ENCODE measurements at places on chromosomes 2 and 18. TPM values are rescaled to one million over a fixed set of nuclear protein-coding genes. Genes with fewer than 3 reads are reported as not detected.

Gene ATP6V1B1
- 0.80 TPM for total RNA-seq

Gene L3MBTL4
- 12.4 TPM for total RNA-seq

Gene ANKRD30BL
- not detected for total RNA-seq

Gene ITGB6
- not detected for total RNA-seq

Gene SH3RF3
- 16.4 TPM for total RNA-seq

Gene SFTPB
- not detected for total RNA-seq

Gene CIDEA
- total RNA-seq = not detected

Gene MRO
- 3.8 TPM for total RNA-seq

Gene SP140L
- 16.2 TPM for total RNA-seq

Gene UGT1A3
- not detected for total RNA-seq

Gene TMEM169
- 0.72 TPM for total RNA-seq

Gene GYPC
- 178 TPM for total RNA-seq

Gene TXNL1
- 68.7 TPM for total RNA-seq

Gene LAMA1
- 0.17 TPM for total RNA-seq

Gene COL6A3
- 69.4 TPM for total RNA-seq

Gene SIX3
- total RNA-seq = not detected

DNA sequence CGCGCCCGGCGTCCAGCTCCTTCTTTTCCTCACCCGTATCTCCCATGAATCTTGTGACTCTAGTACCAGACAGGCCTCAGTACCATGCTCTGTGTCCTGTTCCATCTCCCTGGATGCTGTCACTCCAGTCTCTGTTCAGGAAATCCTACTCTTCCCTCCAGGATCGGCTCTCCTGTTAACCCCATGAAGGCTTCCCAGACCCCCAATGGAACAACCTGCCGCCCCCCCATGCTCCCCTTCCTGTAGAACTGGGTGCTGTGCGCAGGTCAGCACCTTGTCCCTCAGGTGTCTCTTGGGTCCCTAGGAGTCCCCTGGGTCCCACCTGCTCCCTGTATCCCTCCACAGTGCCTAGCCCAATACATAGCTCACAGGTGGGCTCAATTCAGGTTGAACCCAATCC, 41.3 kb downstream of the MYCN start:
- H3K36me3 ChIP-seq = no peaks in the 10 kb centered on the region
- no peak overlapping the region for H3K27ac ChIP-seq
- DNase-seq = no peak
- no peaks in the 10 kb centered on the region for H3K4me1 ChIP-seq
- H3K27me3 ChIP-seq = no peaks in the 10 kb centered on the region

DNA sequence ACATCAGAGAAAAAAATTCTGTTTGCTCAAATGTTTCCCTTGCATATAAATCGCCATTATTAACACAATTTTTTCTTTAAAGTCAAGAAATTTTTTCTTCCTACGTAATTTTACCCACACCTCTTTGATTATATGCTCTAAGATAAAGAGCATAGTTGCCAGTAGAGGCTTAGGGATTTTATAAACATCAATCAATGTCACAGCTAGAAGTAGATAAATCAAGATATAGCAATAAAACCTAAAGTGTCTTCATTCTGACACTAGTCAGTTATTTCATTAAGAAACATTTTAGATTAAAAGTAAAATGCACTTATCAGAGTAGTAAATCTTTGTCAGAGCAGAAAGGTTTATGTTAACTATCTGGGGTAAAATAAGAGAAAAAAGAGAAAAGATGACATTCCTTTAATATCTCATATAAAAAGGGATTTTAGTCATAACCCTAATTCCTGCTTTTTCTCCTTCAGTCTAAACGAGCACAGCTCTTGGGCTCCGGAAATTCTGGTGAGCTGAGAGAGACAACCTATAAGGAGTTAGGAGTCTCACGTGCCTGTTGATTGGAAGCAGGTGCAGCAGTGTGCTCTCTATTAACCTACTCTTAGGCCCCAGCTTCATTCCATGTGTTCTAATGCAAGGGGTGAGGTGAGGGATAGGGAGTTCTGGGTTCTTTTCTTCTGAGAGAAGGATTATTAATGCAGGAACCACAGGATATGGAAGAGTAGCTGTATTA, 172.4 kb upstream of the GULP1 start:
- H3K36me3 ChIP-seq = no peaks in the 10 kb centered on the region
- no peak overlapping the region for H3K27ac ChIP-seq
- DNase-seq = no peak
- H3K4me3 ChIP-seq = no peak overlapping the region

- peak; percentile 60 for DNase-seq
- H3K4me1 ChIP-seq = no peaks in the 10 kb centered on the region
- no peaks in the 10 kb centered on the region for H3K36me3 ChIP-seq
- H3K4me3 ChIP-seq = no peak overlapping the region
- peak overlapping the region; percentile 66 for H3K27ac ChIP-seq
These were observed 22.9 kb downstream of the ZNF532 start for GRCh38 chr18:58887613-58887963.

GRCh38 chr2:148680462-148680861, 35.9 kb downstream of the EPC2 start:
- no peak overlapping the region for H3K27ac ChIP-seq
- no peaks in the 10 kb centered on the region for H3K36me3 ChIP-seq
- DNase-seq = no peak
- no peaks in the 10 kb centered on the region for H3K27me3 ChIP-seq
- H3K4me1 ChIP-seq = peaks cover 14% of the 10 kb centered on the region

DNA sequence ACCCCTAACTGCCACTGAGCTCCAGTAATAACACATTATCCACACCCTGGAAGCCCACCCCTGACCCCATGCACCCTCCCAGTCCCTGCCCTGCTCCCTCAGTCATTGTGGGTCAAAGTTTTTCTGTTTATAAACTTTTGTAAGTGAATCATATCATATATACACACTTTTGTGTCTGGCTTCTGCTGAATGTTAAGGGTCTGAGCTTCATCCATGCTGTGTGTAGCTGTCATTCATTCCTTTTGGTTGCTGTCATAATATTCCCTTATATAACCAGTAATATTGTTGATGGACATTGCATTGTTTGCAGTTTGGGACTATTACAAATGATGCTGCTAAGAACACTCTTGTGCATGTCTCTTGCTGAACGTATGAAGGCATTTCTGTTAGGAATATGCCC, 14.5 kb downstream of the CNNM4 start:
- no peaks in the 10 kb centered on the region for H3K36me3 ChIP-seq
- H3K27ac ChIP-seq = no peak overlapping the region
- no peak overlapping the region for H3K4me3 ChIP-seq
- DNase-seq = no peak

GRCh38 chr2:2824588-2824987, 493.5 kb upstream of the MYT1L start:
- H3K4me3 ChIP-seq = no peak overlapping the region
- no peaks in the 10 kb centered on the region for H3K4me1 ChIP-seq
- H3K27ac ChIP-seq = no peak overlapping the region
- no peaks in the 10 kb centered on the region for H3K27me3 ChIP-seq

DNA sequence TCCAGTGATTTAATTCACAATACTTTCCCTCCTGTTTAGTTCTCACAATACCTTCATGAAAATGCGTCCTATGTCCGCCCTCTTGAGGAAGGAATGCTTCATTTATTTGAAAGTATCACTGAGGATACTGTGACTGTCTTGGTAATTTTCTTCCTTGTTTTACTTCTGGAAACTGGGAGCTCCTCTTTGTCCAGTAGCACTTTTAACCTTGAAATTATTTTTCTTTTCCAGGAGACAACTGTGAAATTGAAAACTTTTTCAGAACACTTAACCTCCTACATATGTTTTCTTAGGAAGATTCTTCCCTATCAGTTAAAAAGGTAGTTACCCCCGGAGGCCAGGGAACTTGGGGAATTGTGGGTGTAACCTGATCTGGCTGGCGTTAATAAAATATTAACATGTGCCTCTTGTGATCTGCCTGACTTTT, 58.9 kb upstream of the STON1 start:
- peaks cover 15% of the 10 kb centered on the region for H3K4me1 ChIP-seq
- DNase-seq = peak; percentile 43
- no peaks in the 10 kb centered on the region for H3K27me3 ChIP-seq
- H3K27ac ChIP-seq = no peak overlapping the region
- H3K4me3 ChIP-seq = no peak overlapping the region

GRCh38 chr2:18792226-18792629, 202.9 kb upstream of the NT5C1B start:
- DNase-seq = no peak
- no peaks in the 10 kb centered on the region for H3K36me3 ChIP-seq
- H3K27me3 ChIP-seq = no peaks in the 10 kb centered on the region
- no peaks in the 10 kb centered on the region for H3K4me1 ChIP-seq

GRCh38 chr2:238169708-238170251, 11.0 kb downstream of the ERFE start:
- no peaks in the 10 kb centered on the region for H3K36me3 ChIP-seq
- no peak overlapping the region for H3K4me3 ChIP-seq
- H3K4me1 ChIP-seq = no peaks in the 10 kb centered on the region
- DNase-seq = no peak
- no peak overlapping the region for H3K27ac ChIP-seq
- H3K27me3 ChIP-seq = no peaks in the 10 kb centered on the region

GRCh38 chr2:43950383-43951008, 45.3 kb downstream of the LRPPRC start:
- H3K36me3 ChIP-seq = peaks cover 62% of the 10 kb centered on the region
- no peaks in the 10 kb centered on the region for H3K4me1 ChIP-seq
- H3K27ac ChIP-seq = no peak overlapping the region
- H3K27me3 ChIP-seq = no peaks in the 10 kb centered on the region
- H3K4me3 ChIP-seq = no peak overlapping the region
- DNase-seq = no peak

- no peaks in the 10 kb centered on the region for H3K36me3 ChIP-seq
- no peak overlapping the region for H3K4me3 ChIP-seq
- peaks cover 9% of the 10 kb centered on the region for H3K27me3 ChIP-seq
- no peak overlapping the region for H3K27ac ChIP-seq
- DNase-seq = no peak
These were observed 15.5 kb upstream of the DUSP19 start for GRCh38 chr2:183063083-183063482.

DNA sequence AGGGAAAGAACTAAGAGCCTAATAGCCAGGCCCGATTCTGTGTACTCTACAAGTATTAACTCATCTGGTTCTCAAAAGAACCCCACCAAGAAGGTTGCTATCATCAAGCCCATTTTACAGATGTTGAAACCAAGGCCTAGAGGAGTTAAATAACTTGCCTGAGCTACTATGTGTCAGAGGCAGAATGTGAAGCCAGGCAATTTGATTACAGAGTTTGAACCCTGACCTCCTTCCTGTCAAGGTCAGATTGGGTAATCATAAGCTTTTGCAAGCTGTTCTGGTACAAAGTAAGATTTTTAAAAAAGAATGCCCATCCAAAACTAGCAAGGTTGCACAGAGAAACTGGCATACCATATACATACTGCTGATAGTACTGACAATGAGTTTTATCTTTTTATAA, 227.1 kb downstream of the HAUS1 start:
- peaks cover 6% of the 10 kb centered on the region for H3K27me3 ChIP-seq
- no peaks in the 10 kb centered on the region for H3K36me3 ChIP-seq
- no peak overlapping the region for H3K27ac ChIP-seq

- DNase-seq = no peak
- no peak overlapping the region for H3K27ac ChIP-seq
- peaks cover 13% of the 10 kb centered on the region for H3K27me3 ChIP-seq
- H3K36me3 ChIP-seq = no peaks in the 10 kb centered on the region
- no peaks in the 10 kb centered on the region for H3K4me1 ChIP-seq
These were observed 143.6 kb upstream of the GLI2 start for GRCh38 chr2:120592084-120592483.

- peak overlapping the region; percentile 11 for H3K27ac ChIP-seq
These were observed 143.5 kb upstream of the LMAN1 start for GRCh38 chr18:59502274-59503175.

- H3K4me1 ChIP-seq = no peaks in the 10 kb centered on the region
- DNase-seq = no peak
- H3K27me3 ChIP-seq = no peaks in the 10 kb centered on the region
- H3K4me3 ChIP-seq = no peak overlapping the region
- H3K27ac ChIP-seq = peak overlapping the region; percentile 34
These were observed 17.9 kb downstream of the LPIN1 start for GRCh38 chr2:11764359-11764758.

DNA sequence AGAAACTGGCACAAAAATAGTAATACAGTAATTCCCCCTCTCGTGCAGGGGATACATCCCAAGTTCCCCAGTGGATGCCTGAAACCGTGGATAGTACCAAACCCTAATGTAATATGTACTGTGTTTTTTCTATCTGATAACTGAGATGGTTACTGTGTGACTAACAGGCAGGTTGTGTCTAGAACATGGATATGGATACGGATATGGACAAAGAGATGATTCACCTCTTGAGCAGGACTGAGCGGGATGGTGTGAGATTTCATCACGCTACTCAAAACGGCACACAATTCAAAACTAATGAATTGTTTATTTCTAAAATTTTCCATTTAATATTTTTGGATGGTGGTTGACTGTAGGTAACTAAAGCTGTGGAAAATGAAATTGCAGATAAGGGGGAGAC, 3.4 kb downstream of the MBD1 start:
- no peak overlapping the region for H3K4me3 ChIP-seq
- H3K27ac ChIP-seq = no peak overlapping the region
- no peak for DNase-seq

- H3K4me1 ChIP-seq = no peaks in the 10 kb centered on the region
- DNase-seq = no peak
- no peaks in the 10 kb centered on the region for H3K36me3 ChIP-seq
- H3K27me3 ChIP-seq = no peaks in the 10 kb centered on the region
- no peak overlapping the region for H3K4me3 ChIP-seq
- H3K27ac ChIP-seq = no peak overlapping the region
These were observed 199.6 kb upstream of the TCF4 start for GRCh38 chr18:55787536-55788073.

DNA sequence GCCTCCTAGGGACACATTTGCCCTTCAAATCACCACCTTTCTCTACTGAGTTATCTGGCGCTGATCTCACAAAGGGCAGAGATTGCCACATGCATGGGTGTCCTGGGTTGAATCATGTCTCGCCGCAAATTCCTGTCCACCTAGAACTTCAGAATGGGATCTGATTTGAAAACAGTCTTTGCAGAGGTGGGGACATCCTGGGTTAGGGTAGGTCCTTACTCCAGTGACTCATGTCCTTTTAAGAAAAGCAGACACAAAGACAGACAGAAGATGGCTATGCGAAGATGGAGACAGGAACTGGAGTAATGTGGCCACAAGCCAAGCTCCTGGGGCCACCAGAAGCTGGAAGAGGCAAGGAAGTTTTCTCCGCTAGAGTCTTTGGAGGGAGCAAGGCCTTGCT, 197.4 kb upstream of the SMIM21 start:
- H3K4me1 ChIP-seq = no peaks in the 10 kb centered on the region
- H3K4me3 ChIP-seq = no peak overlapping the region
- no peaks in the 10 kb centered on the region for H3K36me3 ChIP-seq
- no peaks in the 10 kb centered on the region for H3K27me3 ChIP-seq
- no peak overlapping the region for H3K27ac ChIP-seq

DNA sequence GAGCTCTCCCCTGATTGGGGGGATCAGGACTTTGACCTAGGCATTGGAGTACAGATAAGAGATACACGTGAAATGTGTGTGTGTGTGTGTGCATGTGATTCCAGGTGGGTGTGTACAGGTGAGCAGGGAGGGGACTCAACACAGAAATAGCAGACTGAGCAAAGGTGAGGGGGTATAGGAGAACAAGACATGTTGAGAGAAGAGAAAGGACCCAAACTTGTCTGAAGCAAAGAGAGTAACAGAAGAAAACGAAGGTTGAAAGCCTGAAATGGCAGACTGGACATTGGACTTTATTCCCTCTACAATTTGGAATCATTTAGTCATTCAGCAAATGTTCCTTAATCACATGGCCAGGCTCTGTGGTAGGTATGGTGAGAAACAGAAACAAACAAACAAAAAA, 23.3 kb downstream of the MRO start:
- H3K27ac ChIP-seq = no peak overlapping the region
- no peak for DNase-seq
- no peaks in the 10 kb centered on the region for H3K27me3 ChIP-seq
- no peaks in the 10 kb centered on the region for H3K4me1 ChIP-seq

- H3K36me3 ChIP-seq = no peaks in the 10 kb centered on the region
- no peaks in the 10 kb centered on the region for H3K27me3 ChIP-seq
- no peak overlapping the region for H3K27ac ChIP-seq
- no peaks in the 10 kb centered on the region for H3K4me1 ChIP-seq
- no peak overlapping the region for H3K4me3 ChIP-seq
These were observed 62.7 kb downstream of the CLHC1 start for GRCh38 chr2:55169359-55169758.

Data from adrenal gland (tissue), 19 donors.